ENCODE measurements at places on chromosomes 1 and 21. TPM values are rescaled to one million over a fixed set of nuclear protein-coding genes. Genes with fewer than 3 reads are reported as not detected.

RUSC1 gene
- polyA plus RNA-seq: 18.1 TPM

EFNA3 gene
- polyA plus RNA-seq: 2.3 TPM

RNU1-3 gene
- not detected for polyA plus RNA-seq

CRABP2 gene
- polyA plus RNA-seq: not detected

DMRTB1 gene
- polyA plus RNA-seq: not detected

KRTAP20-4 gene
- not detected for polyA plus RNA-seq

GPR25 gene
- polyA plus RNA-seq: 4.5 TPM

HRNR gene
- polyA plus RNA-seq: not detected

VHLL gene
- not detected for polyA plus RNA-seq

GFI1 gene
- 47.4 TPM for polyA plus RNA-seq

TRIM67 gene
- polyA plus RNA-seq: not detected
